ENCODE measurements at places on chromosomes 1 and 21.

DNA sequence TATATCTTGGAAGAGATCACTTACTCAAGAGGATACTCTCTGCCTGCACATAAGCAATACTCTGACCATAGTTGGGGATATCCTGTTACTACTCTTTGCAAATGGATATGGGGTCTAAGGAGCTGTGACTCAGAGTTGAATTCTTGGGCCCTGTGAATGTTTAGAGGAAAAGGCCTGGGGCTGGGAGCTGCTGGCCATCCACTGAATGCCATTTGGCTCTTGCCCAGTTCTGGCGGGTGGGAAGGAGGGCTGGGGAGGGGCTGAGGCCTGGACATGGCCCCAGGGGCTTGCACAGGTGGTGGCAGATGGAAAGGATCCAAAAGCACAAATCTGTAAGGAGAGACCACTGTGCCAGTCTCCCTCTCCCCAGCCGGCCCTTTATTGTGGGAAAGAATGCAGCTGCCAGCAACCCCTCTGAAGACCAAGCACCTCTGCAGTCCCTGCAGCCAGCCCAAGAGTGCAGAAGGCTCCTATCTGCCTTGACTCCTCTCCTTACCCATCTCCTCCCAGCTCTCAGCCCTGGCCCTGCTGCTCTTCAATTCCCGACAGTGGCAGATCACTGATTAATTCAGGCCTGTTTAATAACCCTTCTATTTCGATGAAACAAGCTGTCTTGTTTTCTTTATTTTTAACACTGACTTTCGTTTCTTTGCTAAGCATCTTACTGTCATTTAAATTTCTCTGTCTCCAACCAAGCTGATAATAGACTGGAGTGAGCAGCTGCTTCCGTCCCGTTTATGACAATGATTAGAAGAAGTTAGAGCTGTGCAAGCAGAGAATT is 12.1 kb downstream of the PLXNA2 start:
- DNase-seq = no peak

DNA sequence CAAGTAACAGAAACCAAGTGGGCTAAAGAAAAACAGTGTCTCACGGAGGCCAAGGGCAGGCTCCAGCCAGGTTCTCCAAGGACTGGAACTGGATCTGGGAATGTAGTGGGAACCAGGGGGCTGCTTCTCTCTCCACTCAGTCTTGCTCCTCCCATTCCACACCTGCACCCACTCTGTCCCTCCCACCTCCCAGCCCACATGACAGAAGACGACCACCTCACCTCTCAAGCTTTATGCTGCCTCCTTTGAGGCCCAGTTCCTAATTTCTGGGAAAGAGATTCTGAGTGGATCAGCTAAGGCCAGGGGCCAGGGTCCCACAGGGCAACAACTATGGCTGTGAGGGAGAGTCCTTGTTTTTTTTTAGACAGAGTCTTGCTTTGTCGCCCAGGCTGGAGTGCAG is 18.8 kb upstream of the CEP85 start:
- DNase-seq = no peak

DNA sequence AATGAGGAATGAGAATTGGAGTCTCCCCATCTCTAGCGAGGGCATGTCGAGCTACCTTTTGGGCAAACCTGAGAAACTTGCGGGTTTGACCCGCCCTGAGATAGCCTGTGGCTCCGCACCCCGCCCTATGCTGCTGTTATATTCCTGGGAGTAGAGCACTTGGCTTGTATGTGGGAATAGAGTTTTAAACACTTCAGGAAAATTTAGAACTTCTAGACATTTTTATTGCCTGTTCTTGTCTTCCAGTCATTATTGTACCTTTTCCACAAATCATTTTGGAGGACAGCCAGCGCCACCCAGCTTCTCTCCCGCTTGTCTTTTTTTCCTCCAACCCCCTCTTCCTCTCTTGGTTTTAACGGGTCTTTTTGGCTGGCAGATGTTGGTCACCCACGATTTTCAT is 738 bp downstream of the GNPAT start:
- DNase-seq = no peak

GRCh38 chr1:229066591-229066990 is 204.3 kb upstream of the RAB4A start:
- no peak for DNase-seq

- peak; percentile 93 for DNase-seq
Observed at GRCh38 chr1:91555821-91556531, 55.3 kb downstream of the CDC7 start.

GRCh38 chr21:29300807-29301138 is 2.1 kb downstream of the BACH1 start:
- DNase-seq = no peak

DNA sequence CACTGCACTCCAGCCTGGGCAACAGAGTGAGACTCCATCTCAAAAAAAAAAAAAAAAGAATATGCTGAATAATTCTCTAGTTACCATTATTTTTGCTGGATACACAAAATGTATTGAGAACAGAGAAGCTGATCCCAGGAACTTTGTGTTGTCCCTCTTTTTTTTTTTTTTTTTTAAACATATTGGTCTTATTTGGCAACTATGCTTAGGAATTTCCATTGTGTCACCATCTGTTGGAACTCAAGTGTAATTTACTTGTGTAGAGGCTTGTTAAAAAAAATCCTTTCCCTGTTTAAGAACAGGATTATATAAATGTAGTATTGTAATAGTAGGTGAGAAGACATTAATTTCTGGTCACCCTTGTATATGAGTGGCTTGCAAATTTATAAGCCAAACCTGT is 28.6 kb downstream of the CAMSAP2 start:
- no peak for DNase-seq

DNA sequence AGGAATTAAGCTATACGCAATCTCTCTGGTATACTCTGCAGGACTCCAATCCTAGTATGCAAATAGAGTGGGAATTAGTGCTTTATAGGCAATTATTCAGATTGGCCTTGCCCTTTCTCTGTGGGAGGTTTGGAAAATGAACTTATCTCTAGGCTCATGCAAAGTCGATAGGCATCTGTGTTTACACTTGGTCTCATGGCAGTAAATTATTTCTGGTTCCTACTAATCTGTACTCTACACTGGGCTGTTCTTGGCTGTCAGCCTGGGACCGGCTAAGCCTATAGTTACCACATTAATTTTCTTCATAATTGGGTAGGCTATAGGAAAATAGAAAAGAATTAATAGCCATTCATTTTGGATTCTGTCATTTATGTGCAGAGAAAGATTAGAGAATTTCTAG is 544.6 kb downstream of the AMY1C start:
- no peak for DNase-seq

- DNase-seq = no peak
Observed at GRCh38 chr1:78607334-78607927, 12.8 kb upstream of the IFI44L start.

DNA sequence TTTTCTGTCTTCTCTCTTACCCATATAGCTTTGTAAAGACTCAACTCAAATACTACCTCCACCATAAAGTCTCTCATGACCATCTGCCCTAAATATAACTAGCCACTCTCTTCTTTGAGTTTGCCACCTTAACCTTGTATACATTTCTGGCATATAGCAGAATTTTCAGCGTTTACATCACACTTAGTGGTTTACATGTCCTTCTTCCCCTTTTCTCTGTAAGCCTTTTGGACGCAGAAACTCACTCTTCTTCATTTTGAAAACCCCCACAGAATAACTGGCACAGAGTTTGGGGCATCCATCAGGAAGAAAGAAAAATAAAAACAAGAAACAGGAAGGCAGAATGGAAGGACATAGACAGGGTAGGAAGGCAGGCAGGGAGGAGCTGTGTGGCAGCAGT is 131.8 kb upstream of the DUSP10 start:
- DNase-seq = no peak

DNA sequence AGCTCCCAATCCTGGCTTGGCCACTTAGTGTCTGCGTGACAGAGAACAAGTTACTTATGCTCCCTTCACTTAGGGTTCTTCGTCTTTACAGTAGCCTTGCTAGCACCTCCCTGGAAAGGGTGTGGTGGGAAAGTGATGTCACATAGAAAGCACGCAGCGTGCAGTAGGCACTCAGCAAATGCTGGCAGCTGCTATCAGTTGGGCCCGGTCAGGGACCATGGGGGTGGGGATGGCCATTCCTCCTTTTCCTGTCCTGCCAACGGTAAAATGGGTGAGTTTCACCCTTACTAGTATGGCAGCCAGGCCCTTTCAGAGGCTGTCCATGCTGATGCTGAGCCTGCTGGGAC is 6.2 kb upstream of the KCNA10 start:
- no peak for DNase-seq

DNA sequence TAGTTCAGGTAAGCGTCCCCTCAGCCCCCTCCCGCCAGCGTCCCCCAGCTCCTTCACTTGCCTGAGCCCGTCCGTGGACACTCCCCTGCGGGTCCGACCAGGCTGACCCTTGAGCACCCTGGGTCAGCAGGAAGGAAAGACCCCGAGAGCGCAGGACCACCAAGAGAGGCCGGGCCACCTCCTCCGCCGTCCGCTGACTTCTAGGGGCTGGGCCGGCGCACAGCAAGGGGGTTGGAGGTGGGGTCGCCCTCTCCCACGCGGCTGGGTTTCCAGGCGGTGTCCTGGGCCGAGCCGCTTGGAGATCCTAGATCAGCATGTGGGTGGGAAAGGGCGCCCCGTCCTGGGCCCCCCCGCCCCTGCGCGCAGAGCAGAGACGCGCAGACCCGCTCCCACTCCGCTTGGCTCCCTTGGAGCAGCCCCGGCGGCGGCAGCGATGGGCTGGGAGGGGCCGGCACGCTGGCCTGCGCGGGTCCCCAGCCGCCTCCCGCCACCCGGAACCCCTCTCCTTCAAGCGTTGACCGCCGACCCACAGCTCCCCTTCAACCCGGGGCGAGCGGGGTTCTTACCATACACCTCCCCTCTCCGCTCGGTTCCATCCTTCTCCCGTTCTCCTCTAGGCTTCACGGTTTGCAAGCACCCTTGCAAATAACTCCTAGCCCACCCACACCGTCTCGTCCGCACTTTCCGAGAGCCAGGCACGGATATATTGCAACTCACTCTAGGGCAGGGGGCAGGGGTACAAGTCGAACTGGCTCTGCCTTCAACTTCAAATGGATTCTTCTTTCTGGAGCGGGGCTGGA is 7.5 kb downstream of the KNCN start:
- DNase-seq = no peak

DNA sequence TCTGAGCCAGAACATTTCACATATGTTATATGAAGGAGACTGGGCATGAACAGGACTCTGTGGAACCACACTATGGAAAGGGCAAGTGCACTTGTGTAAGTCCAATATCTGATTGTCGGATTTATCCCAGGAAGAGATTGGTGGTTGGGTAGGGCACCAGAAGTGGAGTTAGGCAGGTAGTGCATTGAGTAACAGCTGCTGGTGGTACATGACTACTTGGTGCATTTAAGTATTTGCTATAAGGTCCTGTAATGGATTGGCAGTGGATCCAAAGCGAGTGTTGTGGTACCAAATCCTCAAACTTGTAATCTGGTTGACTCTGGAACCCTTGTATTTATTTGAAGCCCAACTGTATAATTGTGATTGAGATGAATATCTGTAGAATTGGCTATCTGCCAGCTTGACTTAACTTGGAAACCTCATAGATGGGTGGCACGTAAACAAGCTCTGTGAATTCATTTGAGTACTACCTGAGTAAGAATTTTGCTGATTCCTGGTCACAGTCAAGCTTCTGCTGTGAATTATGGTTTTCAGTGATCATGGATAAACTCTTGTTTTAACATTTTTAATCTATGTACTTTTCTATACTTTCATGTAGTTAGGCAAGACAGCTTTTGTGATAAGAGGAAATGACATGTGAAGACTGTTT is 21.1 kb downstream of the UBAP2L start:
- DNase-seq = no peak

DNA sequence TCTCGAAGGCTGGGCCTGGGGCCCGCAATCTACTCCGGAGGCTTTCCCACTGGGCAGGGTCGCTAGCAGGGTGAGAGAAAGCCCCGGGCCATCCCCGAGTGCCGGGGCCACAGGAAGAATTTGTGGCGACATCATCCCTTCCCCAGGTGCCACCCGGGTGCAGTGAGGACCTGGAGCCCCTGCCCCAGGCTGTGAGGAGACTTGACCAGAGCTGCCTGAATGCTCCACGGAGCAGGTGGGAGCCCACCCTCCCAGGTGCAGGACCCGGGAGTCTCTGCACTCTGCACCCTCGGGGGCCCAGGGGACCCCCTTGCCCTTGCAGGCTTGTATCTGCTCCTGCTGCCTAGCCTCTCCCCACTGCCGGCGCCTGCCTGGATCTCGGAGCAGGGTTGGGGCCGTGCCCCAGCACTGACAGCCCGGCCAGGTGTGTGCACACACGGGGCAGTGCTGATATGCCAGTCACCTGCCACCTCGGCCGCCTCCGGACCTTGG is 67.5 kb upstream of the RGS7 start:
- no peak for DNase-seq

GRCh38 chr1:39392851-39393573 is 98.4 kb upstream of the BMP8A start:
- no peak for DNase-seq

DNA sequence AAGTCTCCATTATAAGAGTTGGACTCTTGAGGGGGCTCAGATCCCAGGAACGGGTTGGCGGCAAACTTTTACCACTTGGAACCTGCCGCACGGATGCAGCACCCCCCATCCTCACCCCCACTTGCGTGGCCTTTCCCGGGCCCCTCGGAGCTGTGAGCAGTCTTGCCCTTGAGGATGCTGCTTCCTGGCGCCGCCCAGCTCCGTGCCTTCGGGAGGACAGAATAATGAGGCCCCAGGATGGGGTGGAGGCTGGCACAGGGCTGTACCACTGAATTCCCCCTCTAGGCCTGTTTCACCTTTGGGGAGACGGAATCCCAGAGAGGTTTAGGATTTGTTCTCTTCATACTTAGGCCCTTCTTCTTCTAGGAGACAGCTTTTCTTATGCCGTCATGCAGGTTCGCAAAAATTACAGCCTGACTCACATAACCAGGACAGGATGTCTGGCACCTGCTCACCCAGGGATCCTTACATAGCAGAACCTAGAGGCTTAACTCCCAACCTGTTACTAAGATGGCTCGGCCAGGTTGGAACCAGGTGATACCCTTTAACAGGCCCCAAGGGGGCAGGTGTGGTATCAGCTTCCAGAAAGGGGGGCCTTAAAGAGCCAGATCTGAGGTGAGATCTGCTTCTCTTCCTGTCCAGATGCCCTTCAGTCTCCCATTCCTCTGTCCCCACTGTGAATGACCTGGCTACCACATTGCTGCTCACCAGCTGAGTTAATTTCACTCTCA is 1.5 kb downstream of the TRNP1 start:
- DNase-seq = no peak

GRCh38 chr1:181061487-181061886 is 27.0 kb upstream of the IER5 start:
- DNase-seq = no peak
